ENCODE measurements at places on chromosomes 7 and 10. TPM values are rescaled to one million over a fixed set of nuclear protein-coding genes. Genes with fewer than 3 reads are reported as not detected.

MALRD1 gene
- 0.95 TPM for total RNA-seq

DNA sequence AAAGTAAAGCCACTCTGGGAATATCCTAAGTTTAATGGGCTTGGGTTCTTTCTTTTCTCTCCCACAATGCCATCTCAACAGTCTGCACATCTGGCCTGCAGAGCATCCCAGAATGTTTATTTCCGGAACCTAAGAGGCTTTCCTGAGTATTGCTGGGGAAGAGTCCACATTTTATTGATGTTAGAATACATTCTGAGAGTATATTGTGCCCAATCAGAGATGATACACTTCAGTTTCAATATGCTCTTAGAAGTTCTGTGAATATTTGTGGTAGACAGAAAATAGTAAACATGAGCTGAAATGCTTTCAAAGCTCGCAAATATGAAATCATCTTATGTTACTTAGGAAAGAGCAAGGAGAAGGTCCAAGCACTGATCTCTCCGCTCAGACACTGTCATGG lies 200.6 kb downstream of the TWIST1 start:
- H3K27me3 ChIP-seq, result no peaks in the 10 kb centered on the region
- H3K4me3 ChIP-seq, result no peak overlapping the region
- H3K36me3 ChIP-seq, result no peaks in the 10 kb centered on the region
- no peak for DNase-seq
- H3K4me1 ChIP-seq, result no peaks in the 10 kb centered on the region

GRCh38 chr10:96671211-96671890 lies 49.0 kb downstream of the PIK3AP1 start:
- DNase-seq, result no peak
- H3K27ac ChIP-seq, result no peak overlapping the region
- H3K4me1 ChIP-seq, result peaks cover 15% of the 10 kb centered on the region
- H3K27me3 ChIP-seq, result no peaks in the 10 kb centered on the region

GRCh38 chr10:132637477-132638129 lies 100.0 kb downstream of the INPP5A start:
- H3K27ac ChIP-seq, result peak overlapping the region; percentile 96
- peaks cover 68% of the 10 kb centered on the region for H3K4me1 ChIP-seq
- H3K27me3 ChIP-seq, result no peaks in the 10 kb centered on the region
- H3K36me3 ChIP-seq, result no peaks in the 10 kb centered on the region
- peak overlapping the region; percentile 9 for H3K4me3 ChIP-seq

DNA sequence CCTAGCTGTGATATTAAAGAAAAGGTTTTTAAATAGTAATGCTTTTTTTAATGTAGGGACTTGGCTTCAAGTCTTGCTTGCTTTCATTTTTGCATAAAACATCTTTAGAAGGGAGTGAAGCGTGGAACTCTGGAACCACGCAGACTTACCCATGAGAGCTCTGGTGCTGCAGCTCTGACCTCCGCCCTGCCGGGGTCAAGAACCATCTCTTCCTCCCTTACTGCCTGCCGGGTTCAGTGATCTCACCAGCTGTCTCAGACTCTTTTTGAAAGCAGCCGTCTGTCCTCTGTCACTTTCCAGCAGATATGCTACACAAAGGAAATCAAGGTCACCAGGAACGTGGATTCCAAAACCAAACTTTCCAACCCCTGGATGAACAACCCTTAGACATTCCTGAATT lies 353.8 kb downstream of the GPR37 start:
- no peak overlapping the region for H3K4me3 ChIP-seq
- H3K4me1 ChIP-seq, result no peaks in the 10 kb centered on the region
- no peaks in the 10 kb centered on the region for H3K36me3 ChIP-seq
- no peaks in the 10 kb centered on the region for H3K27me3 ChIP-seq
- H3K27ac ChIP-seq, result no peak overlapping the region

DNA sequence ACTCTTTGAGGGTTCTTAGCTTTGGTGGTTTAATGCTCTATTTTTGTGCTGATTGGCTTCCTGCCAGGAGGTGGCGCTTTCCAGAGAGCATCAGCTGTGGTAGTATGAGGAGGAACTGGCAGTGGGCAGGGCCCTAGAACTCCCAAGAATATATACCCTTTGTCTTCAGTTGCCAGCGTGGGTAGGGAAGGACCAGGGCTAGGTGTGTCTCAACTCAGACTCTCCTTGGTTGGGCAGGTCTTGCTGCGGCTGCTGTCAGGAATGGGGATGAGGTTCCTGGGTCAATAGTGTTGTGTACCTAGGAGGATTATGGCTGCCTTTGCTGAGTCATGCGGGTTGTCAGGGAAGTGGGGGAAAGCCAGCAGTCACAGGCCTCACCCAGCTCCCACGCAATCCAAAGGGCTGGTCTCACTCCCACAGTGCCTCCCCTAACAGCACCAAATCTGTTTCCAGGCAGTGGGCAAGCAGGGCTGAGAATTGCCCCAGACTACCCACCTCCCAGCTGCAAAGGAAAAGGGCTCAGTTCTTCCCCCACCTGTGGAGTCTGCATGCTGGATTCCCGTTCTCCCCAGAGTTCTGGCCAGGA lies 191.5 kb downstream of the PHTF2 start:
- no peaks in the 10 kb centered on the region for H3K4me1 ChIP-seq
- no peak overlapping the region for H3K27ac ChIP-seq
- H3K27me3 ChIP-seq, result no peaks in the 10 kb centered on the region
- no peaks in the 10 kb centered on the region for H3K36me3 ChIP-seq
- DNase-seq, result no peak

- DNase-seq, result no peak
- H3K27me3 ChIP-seq, result no peaks in the 10 kb centered on the region
- no peaks in the 10 kb centered on the region for H3K36me3 ChIP-seq
- H3K4me1 ChIP-seq, result no peaks in the 10 kb centered on the region
- H3K4me3 ChIP-seq, result no peak overlapping the region
These were observed 153.4 kb upstream of the FEZF1 start for GRCh38 chr7:122457969-122458368.

DNA sequence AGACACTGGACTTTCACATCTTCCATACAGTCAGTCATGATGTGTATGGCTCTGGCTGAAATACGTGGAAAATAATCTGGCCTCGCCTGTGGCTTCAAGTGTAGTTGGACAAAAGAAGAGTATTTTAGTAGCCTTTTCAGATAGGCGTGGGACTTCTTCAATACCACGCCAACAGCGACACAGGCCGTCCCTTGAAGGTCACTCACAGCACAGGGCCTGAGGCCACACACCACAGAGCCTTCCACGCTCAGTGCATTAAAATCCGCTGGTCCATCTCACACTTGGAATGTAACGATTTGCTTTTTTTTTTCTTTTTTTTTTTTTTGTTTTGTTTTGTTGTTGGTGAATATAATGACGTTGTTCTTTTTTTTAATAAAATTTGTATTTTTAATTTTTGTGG lies 51.8 kb upstream of the SUN1 start:
- H3K27ac ChIP-seq, result peak overlapping the region; percentile 9
- H3K27me3 ChIP-seq, result no peaks in the 10 kb centered on the region
- no peak for DNase-seq
- peaks cover 44% of the 10 kb centered on the region for H3K4me1 ChIP-seq

FAM237B gene
- not detected for total RNA-seq

DNA sequence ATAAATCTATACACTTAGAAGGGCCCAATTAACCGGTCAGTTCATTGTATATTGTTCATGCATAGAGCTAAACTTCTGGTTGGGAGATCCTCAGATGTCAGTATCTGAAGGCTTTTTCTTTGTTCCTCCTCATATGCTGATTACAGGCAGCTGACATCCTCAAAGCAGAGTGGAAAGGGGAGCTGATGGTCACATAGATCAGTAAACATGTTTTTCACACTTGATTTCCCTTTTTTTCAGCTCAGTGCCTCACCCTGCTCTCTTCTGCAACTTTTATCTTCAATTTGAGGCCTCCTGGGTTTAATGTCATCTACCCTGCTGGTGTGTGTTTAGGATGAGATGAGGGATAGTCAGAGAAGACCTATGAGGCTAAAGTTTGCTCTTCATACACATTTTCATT lies 297.9 kb upstream of the FZD1 start:
- H3K36me3 ChIP-seq, result no peaks in the 10 kb centered on the region
- no peak for DNase-seq
- no peak overlapping the region for H3K27ac ChIP-seq
- H3K4me1 ChIP-seq, result no peaks in the 10 kb centered on the region
- H3K4me3 ChIP-seq, result no peak overlapping the region

- H3K4me1 ChIP-seq, result no peaks in the 10 kb centered on the region
- H3K36me3 ChIP-seq, result no peaks in the 10 kb centered on the region
- no peaks in the 10 kb centered on the region for H3K27me3 ChIP-seq
- no peak for DNase-seq
These were observed 205.8 kb upstream of the TEX47 start for GRCh38 chr7:89001306-89001705.

Measured in sigmoid colon (tissue), 7 donors.